ENCODE measurements at places on chromosomes 1 and 21.

GRCh38 chr1:223204424-223204823 is 61.4 kb upstream of the TLR5 start:
- no peak for DNase-seq

DNA sequence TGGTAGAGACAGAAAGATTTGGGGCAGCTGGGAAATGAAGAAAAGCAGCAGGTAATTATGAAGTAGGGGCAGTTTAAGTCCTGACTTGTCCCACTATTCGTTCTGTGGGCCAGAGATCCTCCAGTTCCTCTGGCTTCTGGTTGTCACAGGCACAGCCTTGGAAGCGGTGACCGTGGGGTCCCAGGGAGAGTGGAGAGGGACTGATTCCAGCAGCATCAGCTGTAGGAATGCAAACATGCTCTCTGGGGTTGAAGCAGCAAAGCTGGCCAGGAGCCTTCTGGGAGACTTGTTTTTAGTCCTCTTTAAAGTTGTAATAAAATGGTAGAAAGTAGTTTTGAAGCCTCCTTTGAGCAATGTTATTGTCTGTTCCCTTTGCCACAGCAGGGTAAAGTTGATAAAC is 488.0 kb downstream of the LMO4 start:
- DNase-seq: no peak

DNA sequence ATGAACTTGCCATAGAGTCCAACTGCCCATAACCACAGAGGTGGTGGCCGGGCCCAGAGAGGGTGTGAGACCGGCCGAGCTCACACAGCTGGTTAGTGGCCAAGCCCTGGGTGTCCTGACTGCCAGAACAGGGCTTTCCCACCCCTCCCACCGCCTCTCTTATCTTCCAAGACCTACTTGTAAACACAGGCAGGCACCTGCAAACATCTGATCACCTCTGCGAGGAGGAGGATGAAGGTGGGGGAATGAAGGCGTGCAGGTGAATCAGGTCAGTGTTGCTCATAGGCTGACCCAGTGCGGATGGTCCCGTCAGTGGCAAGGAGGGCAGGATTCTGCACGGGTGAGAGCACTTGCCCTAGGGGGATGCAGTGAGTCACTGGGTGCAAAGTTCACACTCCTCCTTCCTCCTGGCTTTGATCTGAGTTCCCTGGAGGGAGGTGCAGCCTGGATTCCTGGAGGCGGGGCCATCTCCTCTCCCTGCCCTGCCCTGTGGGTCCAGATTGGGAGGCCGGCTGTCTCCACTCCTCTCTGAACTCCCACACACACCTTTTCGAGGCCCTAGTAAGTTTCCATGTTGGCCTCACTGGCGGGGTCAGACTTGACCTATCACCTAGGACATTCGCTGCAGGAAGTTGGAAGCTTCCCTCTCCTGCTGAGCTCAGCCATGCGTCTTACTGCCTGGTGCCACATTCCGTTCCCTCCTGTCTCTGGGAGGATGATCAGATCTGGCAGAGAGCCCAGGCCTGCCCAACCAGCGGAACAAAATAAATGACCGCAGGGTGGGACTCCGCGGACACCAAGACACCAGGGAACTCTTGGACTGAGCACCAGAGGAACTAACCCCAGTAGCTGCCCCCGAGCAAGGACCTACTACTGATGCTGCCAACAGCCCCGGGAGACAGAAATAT is 7.3 kb downstream of the UQCRHL start:
- no peak for DNase-seq

GRCh38 chr21:27569091-27569490 is 602.2 kb upstream of the ADAMTS5 start:
- DNase-seq: no peak

GRCh38 chr1:29233693-29234092 is 2.6 kb upstream of the PTPRU start:
- DNase-seq: no peak

- no peak for DNase-seq
These were observed 151.7 kb upstream of the ZNF648 start for GRCh38 chr1:182213163-182213562.

DNA sequence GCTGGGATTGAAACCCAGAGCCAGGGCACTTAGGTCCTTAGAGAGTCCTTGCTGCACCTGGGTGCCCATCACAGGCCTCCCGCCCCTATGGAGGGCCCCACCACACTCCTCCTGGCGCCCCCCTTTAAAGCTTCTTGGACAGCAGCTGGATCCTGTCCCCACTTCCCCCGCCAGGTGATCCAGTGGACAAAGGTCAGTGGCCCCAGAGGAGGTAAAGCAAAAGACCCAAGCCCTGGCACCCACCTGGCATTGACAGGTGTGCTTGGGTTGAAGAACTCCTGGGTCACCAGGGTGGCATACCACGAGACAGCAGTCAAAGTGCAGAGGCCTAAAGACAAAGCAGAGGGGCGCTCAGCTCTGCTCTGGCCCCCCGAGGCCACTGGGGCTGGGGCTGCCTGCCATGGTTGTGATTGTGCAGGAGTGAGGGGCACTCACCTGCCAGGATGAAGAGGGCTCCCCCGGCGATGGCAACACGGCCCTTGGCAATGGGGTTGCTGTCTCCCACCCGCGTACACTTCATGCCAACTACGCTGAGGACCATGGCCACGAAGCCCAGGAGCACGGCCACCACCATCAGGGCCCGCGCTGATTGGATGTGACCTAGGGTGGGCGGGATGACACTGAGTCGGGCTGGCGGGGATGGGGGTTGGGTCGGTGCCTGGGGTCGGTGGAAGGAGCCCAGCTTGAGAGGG is 1.9 kb downstream of the CLDN19 start:
- no peak for DNase-seq

DNA sequence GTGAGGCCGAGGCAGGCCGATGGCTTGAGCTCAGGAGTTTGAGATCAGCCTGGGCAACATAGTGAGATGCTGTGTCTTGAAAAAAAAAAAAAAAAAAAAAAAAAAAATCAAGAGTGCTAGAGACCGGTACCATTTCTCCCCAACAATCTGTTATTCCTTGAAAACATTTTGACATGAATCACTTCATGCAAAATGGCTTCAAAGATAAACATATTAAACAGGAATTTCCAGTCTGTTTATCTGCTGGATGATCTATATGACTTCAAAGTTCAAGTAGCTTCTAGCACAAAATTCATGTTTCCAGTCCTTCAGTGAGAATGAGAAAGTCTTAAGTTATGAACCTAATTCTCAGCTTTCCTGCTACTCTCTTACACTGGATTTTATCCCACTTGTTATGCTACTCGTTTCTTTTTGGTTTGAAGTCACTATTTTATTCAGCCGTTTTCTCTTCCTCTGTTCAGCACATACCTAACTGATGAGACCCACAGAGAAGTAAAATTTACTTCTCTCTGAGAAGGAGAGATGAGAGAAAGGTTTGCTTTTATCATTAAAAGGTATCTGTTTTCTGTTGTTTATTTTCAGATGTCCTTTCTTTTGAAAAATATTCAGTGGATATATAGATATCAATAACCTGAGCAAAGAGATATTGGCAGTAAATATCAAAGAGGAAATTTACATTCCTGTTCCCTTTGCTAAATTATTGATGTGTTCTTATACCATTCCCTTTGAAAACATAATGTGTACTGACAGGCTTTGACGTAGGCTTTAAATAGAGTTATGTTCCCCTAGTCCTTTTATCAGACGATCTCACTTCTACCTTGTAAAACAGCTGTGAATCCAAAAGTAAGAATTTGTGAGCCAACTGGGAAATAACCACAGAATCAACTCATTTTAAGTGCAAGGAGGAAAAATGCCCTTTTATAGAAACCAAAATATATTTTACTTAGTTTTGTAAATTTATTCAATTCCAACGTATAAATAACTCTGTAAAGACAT is 38.2 kb downstream of the CD46 start:
- no peak for DNase-seq

DNA sequence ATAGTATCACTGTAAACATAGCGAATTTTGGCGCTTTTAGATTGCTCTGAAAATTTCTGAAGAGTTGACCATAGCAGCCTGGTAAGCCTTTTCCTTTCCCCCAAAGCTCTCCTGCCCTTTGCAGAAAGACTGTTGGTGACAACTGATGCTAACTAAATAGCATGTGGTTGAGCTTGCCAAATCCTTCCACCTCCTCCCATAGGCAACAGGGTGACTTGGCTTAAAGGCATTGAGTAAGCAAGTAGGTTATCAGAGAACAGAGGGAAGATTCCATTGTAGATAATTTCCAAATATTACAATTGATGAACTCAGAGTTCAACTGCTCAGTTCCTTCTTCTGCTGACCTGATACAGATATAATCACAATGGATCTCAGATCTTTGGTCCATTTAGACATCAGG is 19.9 kb upstream of the HMGCL start:
- no peak for DNase-seq

DNA sequence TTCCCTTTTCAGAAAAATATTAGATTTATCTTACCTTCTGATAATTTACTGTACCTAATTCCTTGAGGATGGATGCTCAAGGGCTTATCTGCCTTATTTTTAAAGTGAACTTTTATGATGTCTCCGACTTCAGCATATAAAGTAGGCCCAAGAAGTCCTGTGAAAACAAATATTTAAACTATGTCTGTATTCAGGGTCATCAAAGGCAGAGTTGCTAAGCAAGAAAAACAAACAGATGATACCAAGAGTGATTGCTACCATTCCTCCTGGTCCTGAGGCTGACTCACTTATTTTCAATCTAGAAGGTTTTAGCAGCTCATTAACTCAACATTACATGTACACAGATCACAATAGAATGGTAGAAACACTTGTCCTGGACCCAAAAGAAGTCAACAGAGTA is 14.1 kb downstream of the F5 start:
- DNase-seq: no peak

- DNase-seq: no peak
These were observed 131.6 kb downstream of the DMRTB1 start for GRCh38 chr1:53590531-53591515.

DNA sequence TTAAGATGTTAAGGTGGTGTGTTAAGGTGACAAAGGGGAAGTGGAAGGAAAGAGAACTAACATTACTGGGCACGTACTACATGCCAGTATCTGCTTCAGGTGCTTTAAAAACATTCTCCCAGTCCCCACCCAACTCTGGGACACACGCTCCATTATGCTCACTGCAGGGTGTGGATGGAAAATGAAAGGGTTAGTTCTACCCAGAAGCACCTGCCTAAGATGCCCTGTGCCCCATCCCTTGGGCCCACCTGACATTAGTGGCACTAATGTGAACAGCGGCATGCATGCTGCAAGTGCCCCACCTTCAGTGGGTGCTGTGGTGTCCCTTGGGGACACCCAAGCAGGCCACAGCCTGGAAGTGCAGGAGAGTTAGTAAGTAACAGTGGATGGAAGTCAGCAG is 82.9 kb upstream of the CXADR start:
- no peak for DNase-seq

- no peak for DNase-seq
These were observed 34.0 kb upstream of the RUNX3 start for GRCh38 chr1:24963943-24964693.

All from NCI-H1436 treated with DMSO at 0.1 percent for 48 hours (cell line).